ENCODE measurements at places on chromosomes 1 and 21.

- DNase-seq: no peak
Measured at GRCh38 chr1:247330548-247331171, 1.0 kb downstream of the ZNF496 start.

DNA sequence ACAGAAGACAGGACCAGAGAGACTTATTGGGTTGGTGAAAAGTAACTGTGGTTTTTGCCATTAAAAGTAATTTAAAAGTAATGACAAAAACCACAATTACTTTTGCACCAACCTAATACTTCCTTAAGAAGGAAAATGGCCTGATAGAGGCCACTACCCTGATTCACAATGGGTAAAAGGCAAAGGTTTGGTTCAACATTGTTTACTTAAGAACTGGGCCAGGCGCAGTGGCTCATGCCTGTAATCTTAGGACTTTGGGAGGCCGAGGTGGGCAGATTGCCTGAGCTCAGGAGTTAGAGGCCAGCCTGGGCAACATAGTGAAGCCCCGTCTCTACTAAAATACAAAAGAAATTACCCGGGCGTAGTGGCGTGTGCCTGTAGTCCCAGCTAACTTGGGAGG lies 48.2 kb upstream of the RCOR3 start:
- DNase-seq: no peak

DNA sequence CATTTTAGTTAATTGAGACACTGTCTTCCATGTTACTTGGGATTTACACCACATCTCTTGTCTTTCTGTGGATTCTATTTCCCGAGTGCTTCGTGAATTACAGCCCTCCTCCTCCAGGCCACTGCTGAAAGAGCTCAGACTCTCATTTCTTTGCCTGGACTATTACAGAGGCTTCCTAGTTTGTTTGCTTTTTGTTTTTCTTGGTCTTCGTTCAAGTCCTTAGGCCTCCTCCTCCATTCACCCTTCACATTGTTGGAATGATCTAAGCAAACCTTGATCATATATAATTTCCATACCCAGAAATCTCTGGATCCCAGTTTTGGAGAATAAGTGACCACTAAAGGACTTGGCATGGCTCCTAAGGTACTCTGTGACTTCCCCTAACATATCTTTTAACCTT lies 94.1 kb downstream of the CNIH3 start:
- DNase-seq: no peak

- DNase-seq: no peak
Measured at GRCh38 chr21:25855576-25855975, 120.8 kb downstream of the GABPA start.

DNA sequence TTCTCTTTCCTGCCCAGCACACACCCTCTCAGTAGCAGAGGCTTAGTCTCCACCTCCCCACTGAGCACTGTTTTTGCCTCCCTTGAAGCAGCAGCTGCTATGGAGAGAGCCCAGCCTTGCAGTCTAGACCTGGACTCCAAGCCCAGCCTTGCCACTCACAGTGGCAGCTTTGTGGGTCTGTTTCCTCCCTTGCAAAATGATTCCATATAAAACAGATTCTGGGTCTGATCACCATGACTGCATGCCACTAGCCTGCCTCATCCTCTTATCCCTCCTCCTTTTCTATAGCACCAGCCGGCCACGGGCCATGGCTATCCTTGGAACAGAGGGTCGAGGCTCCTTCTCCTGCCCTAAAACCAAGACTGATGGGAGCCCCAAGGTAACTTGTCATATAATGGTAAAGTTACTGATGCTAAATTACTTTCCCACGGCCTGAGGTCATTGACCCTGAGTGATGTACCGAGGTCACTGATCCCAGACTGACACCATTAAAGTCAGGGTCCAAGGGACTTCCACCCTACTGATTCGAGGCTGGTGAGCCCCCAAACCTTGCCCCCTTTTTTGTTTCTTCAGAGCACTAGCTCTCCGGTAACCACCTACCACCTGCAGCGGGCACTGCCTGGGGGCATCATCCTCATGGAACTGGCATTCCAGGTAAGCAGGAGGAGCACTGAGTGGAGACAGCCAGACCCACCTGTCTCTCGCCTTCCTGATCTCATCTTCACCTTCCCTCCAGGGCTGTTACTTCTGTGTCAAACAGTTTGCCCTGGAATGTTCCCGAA lies 7.9 kb downstream of the HYI start:
- no peak for DNase-seq

- DNase-seq: no peak
Measured at GRCh38 chr1:14128096-14128495, 428.1 kb downstream of the PRDM2 start.

DNA sequence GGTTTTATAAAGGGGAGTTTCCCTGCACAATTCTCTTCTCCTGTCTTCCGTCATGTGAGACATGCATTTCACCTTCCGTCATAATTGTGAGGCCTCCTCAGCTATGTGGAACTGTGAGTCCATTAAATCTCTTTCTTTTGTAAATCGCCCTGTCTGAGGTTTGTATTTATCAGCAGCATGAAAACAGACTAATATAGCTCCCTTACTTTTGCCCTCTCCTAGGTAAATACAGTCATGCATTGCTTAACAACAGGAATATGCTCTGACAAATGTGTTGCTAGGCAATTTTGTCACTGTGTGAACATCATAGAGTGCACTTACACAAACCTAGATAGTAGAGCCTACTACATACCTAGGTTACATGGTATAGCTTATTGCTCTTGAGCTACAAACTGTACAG lies 616.8 kb downstream of the RWDD3 start:
- no peak for DNase-seq

GRCh38 chr1:30325085-30325935 lies 398.1 kb downstream of the MATN1 start:
- no peak for DNase-seq

All from stimulated activated CD4-positive, alpha-beta T cell treated with anti-CD3 and anti-CD28 coated beads, TNF-alpha, amount 100 ng/mL, for 48 hours (primary cell).